ENCODE measurements at places on chromosomes 13 and 19. TPM values are rescaled to one million over a fixed set of nuclear protein-coding genes. Genes with fewer than 3 reads are reported as not detected.

GRCh38 chr13:27450921-27451471 is 632 bp upstream of the MTIF3 start:
- H3K4me3 ChIP-seq, result peak overlapping the region; percentile 96
- H3K27me3 ChIP-seq, result no peaks in the 10 kb centered on the region
- no peaks in the 10 kb centered on the region for H3K36me3 ChIP-seq
- peaks cover 3% of the 10 kb centered on the region for H3K4me1 ChIP-seq
- DNase-seq, result peak; percentile 51

POU2F2 gene
- polyA plus RNA-seq, result 0.69 TPM

- H3K4me1 ChIP-seq, result no peaks in the 10 kb centered on the region
- no peaks in the 10 kb centered on the region for H3K36me3 ChIP-seq
- no peak for DNase-seq
- H3K27ac ChIP-seq, result no peak overlapping the region
These were observed 49.5 kb upstream of the PABPC3 start for GRCh38 chr13:25046274-25046984.

DNA sequence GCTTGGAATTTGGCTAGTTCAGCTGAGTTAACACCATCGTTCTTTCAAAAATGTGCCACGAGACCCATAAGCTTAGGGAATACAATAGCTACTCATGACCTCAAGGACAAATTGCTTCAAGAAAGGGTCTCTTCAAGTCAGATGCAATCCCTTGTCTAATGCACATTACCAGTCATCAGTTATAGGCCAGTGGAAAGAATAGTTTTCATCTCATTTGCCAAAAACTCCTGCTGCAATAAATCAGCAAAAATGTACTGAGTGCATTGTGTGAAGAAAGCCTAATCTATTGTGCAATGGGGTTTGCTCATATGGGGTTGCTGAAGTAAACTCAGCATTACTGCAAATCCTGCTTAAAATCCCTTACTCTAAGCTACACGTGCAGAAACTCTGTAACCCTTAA is 208.3 kb upstream of the NBEA start:
- no peak overlapping the region for H3K4me3 ChIP-seq
- no peak overlapping the region for H3K27ac ChIP-seq
- no peaks in the 10 kb centered on the region for H3K36me3 ChIP-seq
- H3K27me3 ChIP-seq, result no peaks in the 10 kb centered on the region
- H3K4me1 ChIP-seq, result peaks cover 1% of the 10 kb centered on the region

- H3K27me3 ChIP-seq, result no peaks in the 10 kb centered on the region
- DNase-seq, result peak; percentile 59
- H3K4me3 ChIP-seq, result peak overlapping the region; percentile 87
These were observed 657 bp downstream of the PLIN3 start for GRCh38 chr19:4866595-4867424.

DLEU7 gene
- 0.06 TPM for polyA plus RNA-seq
